ENCODE measurements at places on chromosomes 11 and 22. TPM values are rescaled to one million over a fixed set of nuclear protein-coding genes. Genes with fewer than 3 reads are reported as not detected.

Gene VWCE
- total RNA-seq: 8.3 TPM

Gene SCT
- not detected for total RNA-seq

Gene OR8G1
- not detected for total RNA-seq

Gene GUCY1A2
- total RNA-seq: 2.0 TPM

Gene DSCAML1
- 0.21 TPM for total RNA-seq

Gene FLRT1
- 0.14 TPM for total RNA-seq

Gene NXPE2
- not detected for total RNA-seq

Gene DDX25
- 1.2 TPM for total RNA-seq

Gene SLC43A3
- total RNA-seq: 108 TPM

Gene SERPING1
- 18.2 TPM for total RNA-seq

Gene ANO5
- total RNA-seq: 2.3 TPM

DNA sequence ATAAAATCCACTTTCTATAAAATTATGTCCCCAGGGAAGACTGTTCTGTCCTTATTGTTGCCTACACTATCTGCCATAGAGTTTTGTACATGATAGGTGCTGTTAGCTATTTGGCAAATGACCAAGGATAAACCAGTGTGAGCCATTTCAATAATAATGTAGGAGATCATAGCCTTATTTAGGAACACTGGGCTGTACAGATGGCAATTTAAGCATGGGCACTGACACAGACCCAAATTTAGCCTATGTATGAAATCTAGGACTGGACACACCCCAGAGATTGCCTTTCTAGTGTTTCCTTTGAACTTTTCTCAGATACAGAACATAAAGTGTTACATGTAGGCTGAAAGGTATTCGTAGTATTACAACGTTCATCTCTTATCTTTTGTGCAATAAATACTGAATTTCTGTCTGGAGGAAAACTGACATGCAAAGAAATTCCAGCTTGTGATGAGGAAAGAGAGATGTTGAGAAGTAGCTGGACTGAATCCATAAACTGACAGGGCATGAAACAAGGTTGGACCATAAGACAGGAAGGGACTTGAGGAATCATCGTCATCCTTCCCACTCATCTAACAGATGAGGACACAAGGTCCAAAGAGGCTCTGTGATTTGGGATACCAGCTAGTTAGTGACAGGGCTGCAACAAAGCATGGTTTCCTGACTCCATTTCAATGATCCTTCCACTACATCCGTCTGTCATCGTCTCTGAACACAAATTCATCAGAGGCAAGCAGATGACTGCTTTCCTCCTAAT, 60.3 kb downstream of the TMPRSS5 start:
- no peak for DNase-seq

DNA sequence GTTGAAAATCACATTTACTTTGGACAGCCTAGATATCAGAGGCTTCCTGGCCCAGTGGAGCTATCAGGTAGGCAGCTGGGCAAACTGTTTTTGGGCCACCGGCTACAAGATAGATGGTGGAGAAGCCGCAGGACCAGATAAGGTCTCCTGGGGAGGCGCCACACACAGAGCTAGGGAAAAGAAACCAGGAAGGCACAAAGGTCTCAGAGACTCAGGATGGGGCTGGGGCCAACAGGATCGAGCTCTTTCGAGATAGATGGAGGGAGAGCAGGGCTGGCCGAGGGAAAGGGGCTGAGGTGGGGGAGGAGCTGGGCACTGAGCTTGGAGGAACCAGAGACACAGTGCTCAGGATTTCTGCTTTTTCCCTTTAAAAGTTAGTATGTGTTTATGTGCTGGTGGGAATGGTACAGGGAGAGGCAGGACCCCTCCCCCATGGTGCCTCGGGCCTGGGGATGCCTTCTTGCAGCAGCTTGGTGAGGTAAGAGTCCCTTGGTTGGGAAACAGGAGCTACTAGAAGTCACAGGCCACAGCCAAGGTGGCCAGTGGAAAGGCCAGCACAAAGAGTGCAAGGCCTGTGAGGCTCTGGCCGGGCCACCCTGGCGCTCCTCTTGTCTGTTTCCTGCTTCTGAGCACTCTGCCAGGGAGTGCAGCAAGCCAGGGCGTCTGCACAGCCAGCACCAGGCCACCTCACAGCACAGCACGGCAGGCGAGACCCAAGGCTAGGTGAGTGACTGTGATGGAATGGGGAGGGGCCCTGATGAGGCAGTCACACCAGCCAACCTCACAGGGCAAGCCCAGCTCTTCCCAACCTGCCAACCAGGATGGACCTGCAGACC, 11.5 kb upstream of the NAP1L4 start:
- no peak for DNase-seq

DNA sequence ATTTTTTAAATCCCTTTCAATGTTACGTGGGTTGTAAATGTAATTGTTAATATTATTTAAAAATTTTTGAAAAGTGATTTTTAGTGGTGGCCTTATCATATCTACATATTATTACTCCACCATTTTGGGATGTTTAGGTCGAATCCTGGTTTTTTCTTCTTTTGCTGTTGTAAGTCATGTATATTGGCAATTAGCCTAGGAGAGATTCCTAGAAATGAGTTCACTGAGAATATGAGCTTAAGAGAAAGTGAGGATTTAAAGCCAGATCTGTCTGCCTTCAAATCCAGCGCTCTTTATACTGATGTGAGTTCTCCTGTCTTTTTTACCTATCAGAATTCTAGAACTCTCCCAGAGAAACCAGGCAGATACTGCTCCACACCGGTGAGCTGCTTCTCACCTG, 56.1 kb downstream of the PTPRJ start:
- no peak for DNase-seq

DNA sequence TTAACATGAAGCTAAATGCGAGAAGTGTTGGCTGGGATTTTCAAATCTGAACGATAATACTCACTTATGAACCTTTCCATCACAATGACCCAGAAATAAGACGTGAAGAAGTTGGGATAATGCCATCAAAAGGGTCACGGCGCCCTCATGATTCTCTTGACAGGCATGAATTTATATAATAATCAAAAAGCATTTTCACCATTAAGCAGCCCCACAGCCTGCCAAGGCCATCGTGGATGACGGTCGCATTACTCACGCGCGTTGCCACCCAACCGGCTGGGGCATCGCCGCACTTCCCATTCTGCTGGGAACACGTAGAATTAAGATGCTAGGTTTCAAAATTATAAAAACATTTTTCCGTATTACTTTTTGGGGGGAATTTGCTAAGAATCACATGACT, 18.9 kb upstream of the GAL start:
- DNase-seq: no peak

DNA sequence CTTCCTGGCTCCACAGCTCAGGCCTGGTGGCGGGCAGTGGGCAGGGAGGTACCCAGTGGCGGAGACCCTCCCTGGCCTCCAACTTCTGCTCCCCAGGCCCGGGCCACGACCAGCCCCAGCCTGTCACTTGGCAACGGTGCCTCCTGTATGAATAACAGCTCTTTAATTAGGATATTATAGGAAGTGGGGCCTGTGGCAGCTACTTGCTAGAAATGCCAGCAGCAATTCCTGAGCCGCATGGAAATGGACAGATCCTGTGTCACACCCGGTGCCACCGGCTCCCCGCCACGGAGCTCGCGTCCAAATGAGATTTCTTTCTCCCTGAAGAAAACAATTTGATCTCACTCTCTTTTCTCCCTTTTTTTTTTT, 104.5 kb downstream of the CHST1 start:
- no peak for DNase-seq

- no peak for DNase-seq
Measured at GRCh38 chr11:57133366-57134038, 48.3 kb upstream of the LRRC55 start.

- no peak for DNase-seq
Measured at GRCh38 chr11:112972399-112973145, 11.4 kb downstream of the NCAM1 start.

GRCh38 chr22:47301820-47302475, 539.5 kb downstream of the TBC1D22A start:
- DNase-seq: no peak

DNA sequence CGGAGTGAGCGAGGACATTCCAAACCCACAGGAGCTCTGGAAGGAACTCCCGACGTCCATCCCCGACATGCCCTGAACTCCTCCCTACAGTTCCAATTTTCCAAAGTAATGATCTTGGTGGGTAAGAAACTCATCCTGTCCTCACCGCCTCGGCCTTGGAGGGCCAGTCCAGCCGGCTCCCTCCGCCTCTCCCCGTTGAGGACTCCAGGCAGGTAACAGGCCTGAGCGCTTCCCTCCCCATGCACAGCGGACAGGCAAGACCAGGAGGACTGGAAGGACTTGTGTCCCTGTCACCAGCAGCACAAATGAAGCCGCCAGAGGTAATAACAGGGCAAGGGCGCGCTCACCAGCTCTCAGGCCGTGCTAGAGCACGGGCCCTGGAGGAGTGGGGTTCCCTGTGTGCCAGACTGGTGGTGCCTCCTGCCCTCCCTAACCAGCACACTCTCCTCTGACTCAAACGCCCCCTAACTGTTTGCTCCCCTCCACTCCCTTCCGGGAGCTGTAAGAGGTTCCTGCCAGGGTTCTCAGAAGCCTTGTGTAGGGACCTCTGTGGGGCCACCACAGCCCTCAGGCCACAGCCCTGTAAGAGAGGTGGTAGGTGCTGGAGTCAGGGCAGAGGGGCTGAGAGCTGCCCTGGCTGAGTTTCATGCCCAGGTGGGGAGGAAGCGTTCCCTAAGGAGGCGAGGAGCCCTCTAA, 17.1 kb downstream of the OVOL1 start:
- no peak for DNase-seq

DNA sequence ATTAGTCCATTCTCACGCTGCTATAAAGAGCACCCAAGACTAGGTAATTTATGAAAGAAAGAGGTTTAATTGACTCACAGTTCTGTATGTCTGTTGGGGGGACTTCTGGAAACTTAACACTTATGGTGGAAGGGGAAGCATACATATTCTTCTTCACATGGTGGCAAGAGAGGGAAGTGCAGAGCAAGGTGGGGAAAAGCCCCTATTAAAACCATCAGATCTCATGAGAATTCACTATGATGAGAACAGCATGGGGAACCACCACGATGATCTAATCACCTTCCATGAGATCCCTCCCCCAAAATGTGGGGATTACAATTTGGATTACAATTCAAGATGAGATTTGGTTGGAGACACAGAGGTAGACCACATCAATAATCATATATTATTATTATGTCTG, 25.7 kb downstream of the CEP57 start:
- no peak for DNase-seq

GRCh38 chr11:18265949-18266348, at the start of gene SAA1:
TSS of gene SAA1 (plus strand) at chr11:18266264. CDS start at chr11:18266888, 624 bp downstream.
- DNase-seq: peak; percentile 16

- no peak for DNase-seq
Measured at GRCh38 chr11:17739945-17740338, 5.4 kb downstream of the KCNC1 start.

GRCh38 chr22:31148953-31149627, 8.8 kb upstream of the PLA2G3 start:
- no peak for DNase-seq

DNA sequence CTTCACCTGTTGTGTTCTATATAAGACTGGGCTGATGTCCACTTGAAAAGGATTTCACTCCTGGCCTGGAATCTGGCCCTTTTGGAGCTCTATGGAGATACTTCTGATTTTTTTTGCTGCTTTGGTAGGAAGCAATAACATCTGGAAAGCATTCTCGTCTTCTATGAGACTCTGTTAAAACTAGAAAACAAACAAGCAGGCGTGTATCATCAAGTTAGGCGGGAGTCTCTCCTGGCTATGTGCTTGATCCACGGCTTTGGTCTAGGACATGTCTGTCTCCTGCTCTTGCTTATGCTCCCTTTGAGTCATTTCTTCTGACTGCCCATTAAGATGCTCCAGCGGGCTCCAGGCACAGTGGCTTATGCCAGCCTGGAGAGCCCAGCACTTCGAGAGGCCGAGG, 121.4 kb upstream of the TTC12 start:
- no peak for DNase-seq

GRCh38 chr11:26719998-26720397, 1.9 kb downstream of the SLC5A12 start:
- no peak for DNase-seq

- no peak for DNase-seq
Measured at GRCh38 chr22:44120314-44120704, 60.4 kb upstream of the PARVG start.

DNA sequence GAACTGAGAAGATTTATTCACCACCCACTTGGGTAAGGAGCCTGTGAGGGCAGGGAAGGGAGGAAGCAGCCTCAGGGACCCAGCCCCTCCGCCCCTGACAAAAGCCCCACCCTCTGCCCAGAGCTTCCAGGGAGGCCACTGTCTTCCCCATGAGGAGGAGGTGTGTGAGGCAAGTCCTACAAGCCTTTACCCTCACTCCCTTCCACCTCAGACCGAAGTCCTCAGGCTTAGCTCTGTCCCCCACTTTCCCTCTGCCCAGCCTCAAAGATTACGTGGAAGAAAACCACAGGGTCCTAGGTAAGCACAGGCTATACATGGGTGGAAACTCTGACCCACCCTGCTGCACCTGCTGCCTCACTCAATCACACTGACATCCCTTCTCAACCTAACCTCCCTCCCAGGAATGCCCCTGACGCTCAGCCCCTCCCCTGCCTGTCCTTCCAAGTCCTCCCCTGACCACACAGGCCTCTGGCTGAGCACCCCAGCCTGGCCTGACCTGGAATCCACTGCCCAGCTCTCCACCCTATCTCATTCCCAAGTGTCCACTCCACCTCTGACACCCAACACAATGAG, 3.6 kb upstream of the ARAP1 start:
- no peak for DNase-seq

- no peak for DNase-seq
Measured at GRCh38 chr11:17686231-17686980, 33.0 kb upstream of the MYOD1 start.

GRCh38 chr22:43333156-43333555, 10.0 kb downstream of the SCUBE1 start:
- no peak for DNase-seq

DNA sequence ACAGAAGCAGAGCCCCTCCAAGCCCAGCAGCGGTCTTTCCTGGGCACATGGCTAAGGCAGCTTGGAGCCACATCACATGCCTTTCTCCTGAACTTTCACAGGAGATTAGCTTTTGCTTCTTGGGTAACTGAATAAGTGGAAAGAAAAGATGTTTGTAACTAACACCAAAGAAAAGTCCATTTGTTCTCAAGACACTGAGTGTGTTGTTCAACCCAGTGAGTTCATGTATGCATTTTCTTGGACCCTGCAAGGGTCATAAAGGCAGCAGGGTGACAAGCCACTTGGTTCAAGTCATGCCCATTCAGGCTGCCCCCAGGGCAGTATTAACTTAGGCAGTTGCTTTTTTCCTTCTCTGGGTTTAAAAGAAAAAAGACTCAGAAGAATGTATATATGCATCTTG, 203.4 kb downstream of the FAM76B start:
- DNase-seq: no peak

DNA sequence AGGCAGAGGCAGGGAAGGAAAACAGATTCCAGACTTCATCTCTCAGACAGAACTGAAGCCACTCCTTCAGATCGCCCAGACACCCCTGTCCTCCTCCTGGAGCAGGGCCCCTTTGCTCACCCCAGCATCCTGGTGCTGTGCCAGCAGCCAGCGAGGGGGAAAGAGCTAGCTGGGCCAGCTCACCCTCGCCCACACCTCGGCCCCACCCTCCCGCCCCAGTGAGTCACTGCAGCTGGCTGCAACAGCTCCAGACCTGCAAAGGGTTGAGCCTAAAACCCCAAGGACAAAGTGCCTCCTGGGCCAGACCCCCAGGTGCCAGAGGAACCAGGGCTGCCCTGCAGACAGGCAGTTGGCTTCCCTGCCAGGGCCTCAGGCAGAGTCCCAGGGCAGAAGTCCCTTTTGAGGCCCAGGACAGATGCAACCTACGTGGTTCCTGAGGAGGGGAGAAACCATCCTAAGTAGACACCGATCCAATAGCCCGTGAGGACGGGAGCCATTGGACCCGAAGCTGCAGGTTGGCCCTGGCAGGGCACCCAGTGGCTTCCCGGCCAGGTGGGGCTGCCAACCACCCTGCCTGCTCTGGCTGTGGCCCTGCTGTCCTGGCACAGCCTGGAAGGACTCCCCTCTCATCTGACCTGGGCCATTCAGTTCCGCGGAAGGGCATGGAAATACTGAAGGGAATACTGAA, 7.2 kb downstream of the AHNAK start:
- peak; percentile 73 for DNase-seq

Data from kidney epithelial cell (primary cell).